CD4-positive, alpha-beta T cell treated with Interleukin-1 beta for 1 hour (primary cell): ENCODE measurements at places on chromosomes 16 and 17.

DNA sequence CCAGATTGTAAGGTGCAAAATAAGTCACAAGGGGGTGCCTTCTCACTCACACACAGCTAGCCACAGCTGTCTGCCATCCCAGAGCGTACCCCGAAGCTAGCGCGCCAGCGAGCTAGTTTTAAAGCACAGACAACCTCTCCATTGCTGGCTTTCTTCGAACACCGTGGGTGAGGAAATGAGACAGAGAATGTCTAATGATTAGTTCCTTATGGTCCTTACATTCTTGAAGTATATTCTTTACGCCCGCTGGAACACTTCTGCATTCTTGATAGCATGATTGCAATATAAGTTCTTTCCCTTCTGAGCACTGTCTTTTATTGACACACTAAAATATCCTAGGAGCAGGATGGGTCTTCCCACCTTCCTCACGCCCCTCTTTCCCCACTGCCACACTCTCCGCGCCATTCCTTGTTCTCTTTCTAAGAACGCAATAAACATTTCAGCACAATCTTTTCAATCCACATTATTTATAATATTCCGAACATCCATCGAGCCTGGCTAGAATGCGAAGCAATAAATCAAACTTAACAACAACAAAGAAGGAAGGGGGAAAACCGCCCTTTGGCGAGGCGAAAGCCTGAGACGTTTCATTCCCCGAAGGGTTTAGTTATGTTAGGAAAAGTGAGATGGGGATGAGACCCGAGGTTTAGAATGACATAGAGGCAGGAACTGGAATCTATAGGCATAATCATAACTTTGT lies 251.3 kb downstream of the NTN1 start:
- no peak for DNase-seq

DNA sequence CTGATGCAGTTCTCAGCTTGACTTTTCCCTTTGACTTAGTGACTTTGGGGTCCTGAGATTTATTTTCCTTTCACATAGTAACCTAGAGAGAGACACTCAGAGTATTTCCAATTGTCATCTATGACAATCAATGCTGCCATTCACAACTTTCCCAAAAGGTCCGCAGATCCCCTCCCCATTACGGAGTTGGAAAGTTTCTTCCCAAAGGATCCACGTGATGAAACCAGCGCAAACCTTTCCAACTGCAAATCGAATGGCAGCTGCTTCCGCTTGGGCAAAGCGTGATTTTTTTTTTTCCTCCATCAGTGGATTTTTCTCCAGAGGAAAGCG lies 538 bp upstream of the FCSK start:
- DNase-seq: no peak

DNA sequence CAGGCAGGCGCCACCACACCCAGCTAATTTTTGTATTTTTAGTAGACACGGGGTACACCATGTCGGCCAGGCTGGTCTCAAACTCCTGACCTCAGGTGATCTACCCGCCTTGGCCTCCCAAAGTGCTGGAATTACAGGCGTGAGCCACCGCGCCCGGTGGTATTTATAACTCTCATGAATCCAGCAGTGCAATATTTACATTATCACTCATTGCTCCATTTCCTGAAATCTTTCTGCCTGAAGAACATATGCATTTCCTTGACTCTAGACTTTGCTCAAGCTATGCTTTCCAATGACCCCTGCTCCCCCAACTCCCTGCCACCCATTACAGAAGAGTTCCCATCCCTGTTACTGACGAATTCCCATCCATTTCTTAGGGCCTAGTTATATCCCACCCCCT lies 19.7 kb upstream of the NDUFAB1 start:
- DNase-seq: no peak

GRCh38 chr17:49942947-49943346 lies 26.0 kb upstream of the DLX4 start:
- no peak for DNase-seq

- peak; percentile 32 for DNase-seq
These were observed 205.5 kb downstream of the NTN1 start for GRCh38 chr17:9226794-9227135.

DNA sequence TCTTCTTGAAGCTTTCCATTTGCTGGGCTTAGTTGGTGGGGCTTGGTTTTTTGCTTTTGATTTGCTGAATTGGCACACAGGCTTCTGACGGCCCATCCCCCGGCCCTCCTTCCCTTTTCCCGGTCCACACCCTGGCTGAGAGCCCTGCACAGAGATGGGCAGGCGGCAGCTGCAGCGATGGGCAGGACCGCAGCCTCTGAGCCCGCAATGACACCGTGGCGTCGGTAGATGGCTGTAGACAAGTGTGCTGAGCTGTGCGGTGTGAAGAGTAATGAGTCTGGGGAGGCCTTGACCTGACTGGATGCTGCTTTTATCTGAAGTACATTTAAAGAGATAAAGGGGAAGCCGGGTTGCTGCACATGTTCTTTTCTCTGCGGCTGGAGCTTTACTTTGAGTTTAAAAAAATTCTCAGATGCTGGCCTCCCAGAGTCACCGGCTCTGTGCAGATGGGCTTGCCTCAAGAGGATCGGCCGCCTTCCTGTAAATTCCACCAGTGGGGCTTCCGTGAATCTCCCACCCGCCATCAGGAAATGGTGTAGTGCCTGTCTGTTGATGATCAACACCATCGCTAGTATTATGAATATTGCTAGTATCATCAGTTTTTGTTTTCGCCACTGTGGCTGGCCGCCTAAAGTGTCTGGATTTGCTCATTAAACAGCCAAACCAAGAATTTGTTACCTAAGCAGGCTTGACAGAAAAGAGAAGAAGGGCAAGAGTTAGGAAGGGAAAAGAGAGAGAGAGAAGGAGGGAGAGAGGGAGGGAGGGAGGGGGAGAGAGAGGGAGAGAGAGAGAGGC lies 245.6 kb upstream of the RBFOX1 start:
- no peak for DNase-seq
